ENCODE measurements at places on chromosomes 5 and 9.
A peak's percentile ranks its signal among the peaks of the same experiment; 100 is the strongest.

DNA sequence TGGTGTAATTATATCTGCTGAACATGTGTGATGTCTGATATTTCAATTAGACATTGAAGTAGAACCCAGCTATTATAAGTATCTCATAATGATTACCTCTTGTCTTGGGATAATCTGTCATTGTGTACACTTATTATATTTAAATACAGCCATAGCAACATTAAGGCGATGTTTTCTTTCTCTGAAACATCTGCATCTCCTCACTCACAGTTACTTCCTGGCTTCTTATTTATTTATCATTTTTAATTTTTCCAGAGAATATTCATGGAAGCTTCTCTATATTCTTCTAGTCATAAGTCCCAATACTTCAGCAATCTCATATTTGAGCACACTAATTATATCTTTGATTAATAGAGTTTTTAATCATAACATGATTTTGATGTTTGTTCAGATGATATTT lies 103.8 kb upstream of the FBN2 start:
- no peak for DNase-seq

DNA sequence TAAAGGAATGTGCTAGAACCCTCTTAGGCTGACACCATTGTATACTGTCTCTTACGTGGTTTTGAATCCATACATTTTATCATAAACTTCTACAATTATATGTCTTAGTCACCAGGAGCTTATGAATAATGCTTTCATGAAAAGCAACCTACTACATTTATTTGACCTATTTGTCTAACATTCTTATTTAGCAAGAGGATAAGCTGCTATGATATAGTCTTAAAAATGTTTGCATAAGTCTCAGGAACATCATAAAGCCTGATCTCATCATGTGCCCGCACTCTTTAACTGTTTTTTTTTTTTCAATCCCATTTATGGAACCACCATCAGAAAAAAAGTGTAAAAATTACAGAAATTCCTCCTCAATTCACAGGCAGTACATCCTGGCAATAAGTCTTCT lies 59.7 kb downstream of the CDH12 start:
- DNase-seq = no peak

GRCh38 chr9:128937310-128938165 lies 9.9 kb downstream of the DOLK start:
- DNase-seq = no peak

- DNase-seq = no peak
These were observed 30.5 kb downstream of the CNTFR start for GRCh38 chr9:34558919-34559623.

DNA sequence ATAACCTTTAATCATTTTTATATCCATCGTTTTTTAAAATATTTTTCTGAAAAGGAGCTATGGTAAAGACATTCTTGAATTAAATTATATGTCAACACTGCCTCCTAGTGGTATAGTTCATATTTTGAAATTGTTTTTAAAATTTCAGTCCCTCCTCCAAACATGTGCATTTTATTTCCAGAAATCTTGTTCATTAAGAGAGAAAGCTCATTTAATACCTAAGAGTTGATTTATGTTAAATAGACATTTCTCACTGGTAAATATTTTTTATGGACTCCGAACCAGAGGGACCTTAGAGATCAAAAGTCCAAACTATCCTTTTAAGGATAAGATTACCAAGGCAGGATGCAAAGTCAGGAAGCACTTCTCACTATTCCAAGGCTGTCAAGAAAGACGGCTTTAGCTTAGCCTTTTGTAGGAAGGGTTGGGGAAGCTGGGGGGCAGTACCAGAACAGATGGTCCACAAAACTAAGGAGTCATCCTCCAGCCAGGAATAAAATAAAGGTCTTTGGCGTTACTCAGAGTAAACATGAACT lies 21.6 kb downstream of the BHMT start:
- DNase-seq = no peak

DNA sequence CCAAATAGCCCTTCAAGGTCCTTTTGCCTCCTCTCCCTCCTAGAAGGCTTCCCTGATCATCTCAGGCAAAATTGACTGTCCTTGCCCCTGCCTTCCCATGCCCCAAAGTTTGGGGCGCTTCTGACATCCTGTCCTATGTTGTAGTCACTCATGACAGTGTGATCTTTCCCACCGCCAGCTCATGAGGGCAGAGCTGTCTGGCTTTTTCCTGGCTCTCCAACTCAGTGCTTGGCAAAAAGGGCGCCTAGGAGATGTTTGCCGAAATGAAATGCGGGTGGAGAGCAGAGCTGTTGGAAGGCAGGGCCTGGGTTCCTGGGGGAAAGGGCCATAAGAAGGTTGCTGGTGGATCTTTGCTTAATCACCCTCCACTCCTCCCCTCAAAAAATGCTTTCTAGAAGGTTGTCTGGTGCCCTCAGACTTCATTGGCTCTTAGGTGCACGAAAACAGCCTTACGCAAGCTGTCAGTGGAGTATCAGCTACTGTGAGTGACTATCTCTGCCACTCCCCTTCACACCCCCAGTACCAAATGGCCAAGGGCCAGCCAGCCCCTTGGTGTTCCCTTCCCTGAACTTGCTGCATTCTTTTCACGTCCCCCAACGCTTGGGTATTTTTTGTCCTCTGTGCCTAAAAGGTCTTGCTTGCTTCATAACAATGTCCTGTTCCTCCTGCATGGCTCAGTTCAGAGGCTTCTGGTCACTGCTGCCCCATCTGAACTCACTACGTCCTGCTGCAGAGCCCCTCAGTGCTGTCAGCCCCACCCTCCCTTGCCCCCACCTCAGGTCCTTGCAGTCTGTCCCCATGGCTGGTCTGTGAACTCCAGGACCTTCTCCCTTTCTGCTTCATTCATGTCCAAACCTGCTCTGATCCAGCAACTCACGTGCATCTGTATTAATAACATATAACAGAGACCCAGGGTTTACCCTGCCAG lies 2.6 kb upstream of the SLC25A51 start:
- no peak for DNase-seq

- no peak for DNase-seq
These were observed 80.0 kb upstream of the PUM3 start for GRCh38 chr9:2923766-2924379.

GRCh38 chr9:32350682-32351081 lies 33.8 kb upstream of the ACO1 start:
- DNase-seq = no peak

- no peak for DNase-seq
These were observed 93.5 kb downstream of the SYK start for GRCh38 chr9:90894986-90895687.

- no peak for DNase-seq
These were observed 1.2 kb downstream of the CDKN2B-AS1 start for GRCh38 chr9:21995666-21996398.

GRCh38 chr9:129834489-129835127 lies 467 bp downstream of the C9orf78 start:
- no peak for DNase-seq

GRCh38 chr5:124395287-124395686 lies 351.2 kb downstream of the ZNF608 start:
- DNase-seq = no peak

GRCh38 chr5:24428345-24428744 lies 216.4 kb downstream of the CDH10 start:
- no peak for DNase-seq

DNA sequence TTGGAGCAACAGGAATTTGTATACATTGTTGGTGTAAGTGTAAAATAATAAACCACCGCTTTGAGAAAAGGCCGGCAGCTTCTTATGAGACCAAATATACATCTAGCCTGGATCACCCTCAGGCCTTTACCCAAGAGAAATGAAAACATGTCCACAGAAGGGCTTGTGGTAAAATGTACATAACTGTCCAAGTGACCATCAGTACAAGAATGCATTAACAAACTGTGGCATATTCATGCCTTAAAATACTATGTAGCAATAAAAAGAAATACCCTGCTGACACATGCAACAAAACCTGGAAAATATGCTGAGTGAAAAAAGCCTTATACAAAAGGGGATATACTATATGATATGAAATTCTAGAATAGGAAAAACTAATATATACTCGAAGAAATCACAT lies 311.9 kb upstream of the TRPC7 start:
- no peak for DNase-seq

DNA sequence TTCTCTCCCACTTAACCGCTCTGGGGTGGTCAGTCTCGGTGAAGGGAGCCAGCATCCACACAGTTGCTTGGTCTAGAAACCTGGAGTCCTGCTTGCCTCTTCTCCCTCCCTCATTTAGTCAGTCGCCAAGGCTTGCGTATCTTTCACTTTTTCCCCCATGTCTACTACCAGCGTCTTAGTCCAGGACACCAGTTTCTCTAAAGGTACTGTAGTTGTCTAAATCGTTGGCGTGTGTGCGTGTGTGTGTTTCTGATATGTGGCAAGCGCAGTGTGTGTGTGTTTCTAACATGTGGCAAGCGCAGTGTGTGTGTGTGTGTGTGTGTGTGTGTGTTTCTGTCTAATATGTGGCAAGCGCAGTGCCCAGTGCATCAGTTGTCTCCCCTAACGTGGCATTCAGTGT lies 641 bp downstream of the ATP6V1G1 start:
- DNase-seq = no peak

DNA sequence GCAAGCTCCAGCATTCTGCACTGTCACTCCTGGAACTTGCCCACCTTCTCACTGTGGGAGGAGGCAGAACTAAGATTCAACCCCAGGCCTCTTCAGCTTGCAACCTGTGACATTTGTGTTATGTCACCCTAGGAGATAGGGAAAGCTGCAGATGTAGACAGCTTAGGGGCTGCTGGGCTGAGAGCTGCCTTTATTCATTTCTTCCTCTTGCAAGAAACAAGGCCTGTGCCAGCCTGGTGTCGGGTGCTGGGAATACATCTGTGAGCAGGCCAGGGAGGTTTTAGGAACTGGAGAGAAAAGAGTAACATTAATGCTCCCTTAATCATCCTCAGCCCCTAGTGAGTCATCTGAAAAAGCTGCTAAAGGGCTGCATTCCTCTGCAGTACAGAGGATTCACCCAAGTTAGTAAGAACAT lies 101.8 kb downstream of the FGF18 start:
- DNase-seq = peak; percentile 71

GRCh38 chr5:90866333-90866732 lies 307.7 kb downstream of the ADGRV1 start:
- DNase-seq = no peak

GRCh38 chr5:169686137-169686536 lies 49.1 kb downstream of the DOCK2 start:
- no peak for DNase-seq

Data from epithelial cell of proximal tubule (primary cell).